ENCODE measurements at places on chromosomes 3 and 15.

GRCh38 chr3:151552589-151552988 lies 91.7 kb upstream of the IGSF10 start:
- no peak for DNase-seq

GRCh38 chr3:38960953-38961622 lies 90.7 kb downstream of the SCN11A start:
- DNase-seq: peak; percentile 23

GRCh38 chr15:43799945-43800285 lies at the start of gene SERINC4:
SERINC4 (minus strand) TSS chr15:43800220; CDS start chr15:43799986, 234 bp downstream.
- no peak for DNase-seq

DNA sequence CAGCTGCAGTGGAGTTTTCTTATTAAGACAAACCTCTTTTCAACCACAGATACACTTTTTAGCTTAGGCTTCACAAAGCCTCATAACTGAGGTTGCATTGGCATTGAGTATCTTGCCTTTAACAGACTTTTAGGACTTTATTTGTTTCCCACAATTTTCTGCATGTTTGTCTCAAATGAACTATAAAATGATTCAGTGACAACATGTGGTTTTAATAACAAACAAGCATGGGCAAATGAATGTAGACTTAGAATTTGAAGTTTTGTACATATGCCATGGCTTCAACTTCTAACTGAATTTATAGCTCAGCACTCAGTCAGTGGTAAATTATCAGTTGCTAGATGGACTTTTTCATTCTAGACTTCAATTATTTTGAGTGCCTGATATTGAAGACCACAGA lies 101.6 kb downstream of the SLC25A26 start:
- no peak for DNase-seq

- DNase-seq: no peak
Measured at GRCh38 chr3:46960081-46960701, 16.4 kb downstream of the CCDC12 start.
